ENCODE measurements at places on chromosomes 11 and 22.

- DNase-seq, result no peak
Observed at GRCh38 chr22:44618400-44618799, 83.6 kb upstream of the PRR5 start.

DNA sequence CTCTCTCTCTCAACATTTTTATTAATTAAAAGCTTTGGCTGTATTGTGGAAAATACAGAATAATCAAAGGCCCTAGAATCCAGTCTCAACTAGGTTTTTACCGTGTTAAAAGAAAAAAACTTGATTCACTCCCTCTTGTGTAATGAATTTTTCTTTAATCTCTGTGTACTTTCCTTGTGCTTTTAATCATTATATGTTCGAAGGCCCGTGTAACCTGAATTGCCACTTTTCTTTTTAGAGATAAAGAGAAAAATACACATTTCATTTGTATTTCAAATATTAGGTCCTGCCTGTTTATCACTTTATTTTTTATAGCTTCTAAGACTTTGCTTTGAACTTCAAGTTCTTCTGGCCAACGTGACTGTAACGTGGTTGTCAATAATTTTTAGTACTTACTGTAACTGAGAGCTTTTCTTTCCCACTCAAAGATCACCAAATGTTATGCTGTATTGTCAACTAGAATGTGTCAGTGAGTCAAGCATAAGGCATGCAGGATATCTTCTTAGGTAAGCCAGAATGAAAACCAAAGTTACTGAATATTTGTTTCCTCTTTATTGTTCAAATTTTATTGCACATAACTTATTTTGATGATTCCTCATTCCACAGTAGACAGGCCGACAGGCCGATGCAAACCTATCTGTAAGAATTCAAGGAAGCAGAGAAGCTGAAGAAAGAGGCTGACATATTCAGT, 23.3 kb upstream of the FAR1 start:
- no peak for DNase-seq

- DNase-seq, result no peak
Observed at GRCh38 chr11:47185305-47186075, 744 bp downstream of the PACSIN3 start.

DNA sequence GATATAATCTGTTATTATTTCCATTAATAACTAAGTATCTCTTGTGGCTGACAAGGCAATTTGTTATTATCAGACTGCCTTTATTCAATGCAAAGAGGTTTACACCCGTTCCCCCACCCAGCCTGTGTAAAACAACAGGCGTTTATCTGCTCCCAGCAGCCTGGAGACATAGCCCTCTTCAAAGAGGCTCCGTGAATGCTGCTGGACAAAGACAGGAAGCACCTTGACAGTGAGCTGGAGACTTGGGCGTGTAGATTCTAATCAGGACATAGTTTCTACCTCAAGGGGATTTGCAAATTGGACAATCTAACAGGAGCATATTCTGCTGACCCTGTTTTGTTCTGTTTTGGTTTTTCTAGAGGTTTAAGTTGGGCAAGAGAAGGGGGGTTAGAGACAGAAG, 733.0 kb upstream of the KIRREL3 start:
- no peak for DNase-seq

- no peak for DNase-seq
Observed at GRCh38 chr11:94332814-94333213, 28.4 kb downstream of the IZUMO1R start.

DNA sequence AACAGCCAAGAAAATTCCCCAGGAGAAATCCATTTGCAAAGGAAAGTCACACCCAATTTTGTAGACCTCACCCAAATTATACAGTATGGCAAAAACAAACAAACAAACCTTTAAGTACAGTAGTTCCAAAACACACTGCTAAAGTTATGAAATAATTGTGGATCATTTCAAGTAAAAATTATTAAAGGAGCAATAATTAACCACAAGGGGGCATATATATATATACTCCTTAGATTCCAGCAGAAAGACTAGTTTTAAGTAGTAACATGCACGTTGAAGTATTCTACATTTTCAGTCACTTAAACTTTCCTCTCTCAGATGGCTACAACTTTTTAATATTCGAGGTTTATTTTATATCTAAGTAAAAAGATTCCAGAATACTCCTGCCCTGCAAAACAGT, 26.8 kb downstream of the RNF141 start:
- DNase-seq, result no peak

DNA sequence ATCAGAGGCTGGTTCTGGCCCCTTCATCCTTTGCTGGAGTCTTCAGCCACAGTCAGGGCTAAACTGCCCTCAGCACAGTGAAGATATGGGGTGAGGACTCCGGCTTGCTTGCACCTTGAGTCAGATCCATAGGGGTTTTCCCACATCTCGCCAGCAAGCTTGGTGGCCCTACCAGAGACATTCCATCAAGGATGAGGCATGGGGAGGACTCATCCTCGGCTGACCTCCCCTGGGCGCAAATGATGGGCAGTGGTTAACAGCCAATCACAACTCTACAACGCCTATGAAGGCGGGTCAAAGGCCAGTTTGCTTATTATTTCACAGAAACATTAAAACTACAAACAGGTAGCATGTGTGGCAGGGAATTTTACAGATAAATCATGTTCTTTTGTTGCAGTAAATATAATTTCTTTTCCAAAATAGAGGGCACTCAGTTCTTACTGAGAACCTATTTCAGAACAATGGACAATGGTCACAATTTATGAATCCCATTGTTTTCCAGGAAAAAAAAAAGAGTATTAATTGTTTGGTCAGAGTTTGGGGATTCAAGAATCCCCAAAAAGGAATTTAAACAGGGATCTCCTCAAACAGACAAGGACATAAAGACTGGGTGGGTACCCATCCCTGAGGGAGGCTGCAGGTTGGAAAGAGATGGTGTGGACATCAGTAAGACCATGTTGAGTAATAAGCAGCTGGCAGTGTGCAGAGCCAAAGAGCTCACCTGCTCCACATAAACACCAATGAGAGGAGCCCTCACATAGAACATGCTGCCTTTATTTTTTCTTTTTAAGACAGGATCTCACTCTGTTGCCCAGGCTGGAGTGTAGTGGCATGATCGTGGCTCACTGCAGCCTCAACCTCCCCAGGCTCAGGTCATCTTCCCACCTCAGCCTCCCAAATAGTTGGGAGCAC, 14.8 kb downstream of the PLAAT3 start:
- DNase-seq, result no peak

DNA sequence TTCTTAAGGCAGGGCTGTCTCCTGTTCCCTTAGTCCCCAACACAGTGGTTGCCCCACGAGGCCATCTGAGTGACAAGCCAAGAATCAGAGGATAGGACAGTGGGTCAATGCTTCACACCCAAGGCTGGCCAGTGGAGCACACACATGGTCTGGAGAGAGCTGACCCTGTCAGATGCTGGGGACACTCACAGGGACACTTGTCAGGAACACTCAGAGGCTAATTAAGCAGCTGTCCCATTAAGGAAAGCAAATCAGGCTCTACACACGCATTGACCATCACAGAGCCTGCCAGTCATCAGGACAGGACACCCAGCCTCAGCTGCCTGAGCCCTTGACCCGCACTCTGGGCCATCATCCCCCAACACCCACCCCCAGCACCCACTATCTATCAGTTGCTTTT, 18.2 kb downstream of the GDPD5 start:
- no peak for DNase-seq

DNA sequence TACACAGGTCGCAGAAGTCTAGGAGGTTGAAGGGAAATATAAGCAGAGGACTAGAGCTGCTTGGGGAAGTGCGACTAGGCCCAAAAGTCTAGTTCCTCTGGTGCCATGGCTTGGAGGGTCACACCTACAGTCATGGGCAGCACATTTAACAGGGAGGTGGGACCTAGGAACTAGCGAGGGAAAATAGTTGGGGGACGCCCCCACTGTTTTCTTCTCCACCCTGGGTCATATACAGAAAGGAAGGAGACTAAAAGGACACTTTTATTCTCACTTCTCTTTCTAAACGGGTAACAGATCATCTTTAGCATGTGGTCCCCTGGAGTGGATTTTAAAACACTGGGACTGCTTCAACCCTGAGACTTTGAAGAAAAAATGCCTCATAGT, 16.6 kb downstream of the APIP start:
- no peak for DNase-seq

DNA sequence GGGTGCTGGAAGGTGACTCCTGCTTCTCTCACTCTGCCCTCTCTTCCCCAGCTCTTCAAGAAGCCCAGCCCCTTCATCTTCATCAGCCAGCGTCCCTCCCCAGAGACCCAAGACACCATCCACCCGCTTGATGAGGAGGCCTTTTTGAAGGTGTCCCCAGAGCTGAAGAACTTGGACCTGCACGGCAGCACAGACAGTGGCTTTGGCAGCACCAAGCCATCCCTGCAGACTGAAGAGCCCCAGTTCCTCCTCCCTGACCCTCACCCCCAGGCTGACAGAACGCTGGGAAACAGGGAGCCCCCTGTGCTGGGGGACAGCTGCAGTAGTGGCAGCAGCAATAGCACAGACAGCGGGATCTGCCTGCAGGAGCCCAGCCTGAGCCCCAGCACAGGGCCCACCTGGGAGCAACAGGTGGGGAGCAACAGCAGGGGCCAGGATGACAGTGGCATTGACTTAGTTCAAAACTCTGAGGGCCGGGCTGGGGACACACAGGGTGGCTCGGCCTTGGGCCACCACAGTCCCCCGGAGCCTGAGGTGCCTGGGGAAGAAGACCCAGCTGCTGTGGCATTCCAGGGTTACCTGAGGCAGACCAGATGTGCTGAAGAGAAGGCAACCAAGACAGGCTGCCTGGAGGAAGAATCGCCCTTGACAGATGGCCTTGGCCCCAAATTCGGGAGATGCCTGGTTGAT, 12.6 kb downstream of the IL10RA start:
- no peak for DNase-seq

- DNase-seq, result no peak
Observed at GRCh38 chr11:67504950-67505581, at the start of gene PITPNM1. Gene PITPNM1 (minus strand): TSS chr11:67505363. CDS start chr11:67504180, 1,183 bp downstream.

DNA sequence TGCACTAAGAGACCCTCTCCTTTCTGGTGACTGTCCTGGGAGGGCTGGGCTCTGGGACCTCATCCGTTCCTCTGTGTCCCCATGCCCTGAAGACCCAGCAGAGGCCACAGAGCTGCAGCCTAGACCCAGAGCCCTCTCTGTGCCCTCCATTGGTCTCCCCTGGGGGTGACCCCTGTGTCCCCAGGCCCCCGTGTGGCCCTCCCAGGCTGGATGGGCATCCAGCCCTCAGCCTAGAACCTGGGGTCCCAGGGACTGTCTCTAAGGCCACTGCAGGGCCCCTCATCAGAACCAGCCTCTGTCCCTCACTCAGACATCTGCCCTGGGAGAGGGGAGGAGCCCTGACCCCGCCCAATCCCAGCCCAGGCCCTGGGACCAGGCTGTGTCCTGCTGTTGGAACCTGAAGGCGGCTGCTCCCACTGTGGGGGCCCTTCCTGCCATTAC, 5.7 kb downstream of the IGLL1 start:
- DNase-seq, result no peak
